ACHN (cell line): ENCODE measurements at places on chromosomes 3 and 15.
A peak's percentile ranks its signal among the peaks of the same experiment; 100 is the strongest.

DNA sequence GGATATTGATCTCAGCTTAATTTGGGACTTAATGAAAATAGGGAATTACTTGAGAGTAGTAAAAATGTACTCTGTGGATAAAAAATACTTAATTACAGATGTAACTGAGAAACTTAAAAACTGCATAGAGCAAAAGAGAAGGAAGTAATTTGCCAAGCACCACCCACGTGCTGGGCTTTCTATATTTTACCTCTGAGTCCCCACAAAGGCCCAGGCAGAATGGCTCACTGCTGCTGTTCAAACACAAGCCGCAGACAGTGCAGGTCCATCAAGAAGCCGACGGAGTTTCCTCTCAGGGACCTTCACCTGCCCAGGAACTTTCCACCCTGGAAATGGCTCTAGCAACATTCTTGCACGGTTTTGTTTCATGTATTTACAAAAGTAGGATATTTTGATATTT is 77.2 kb upstream of the TRPM1 start:
- no peak for DNase-seq

DNA sequence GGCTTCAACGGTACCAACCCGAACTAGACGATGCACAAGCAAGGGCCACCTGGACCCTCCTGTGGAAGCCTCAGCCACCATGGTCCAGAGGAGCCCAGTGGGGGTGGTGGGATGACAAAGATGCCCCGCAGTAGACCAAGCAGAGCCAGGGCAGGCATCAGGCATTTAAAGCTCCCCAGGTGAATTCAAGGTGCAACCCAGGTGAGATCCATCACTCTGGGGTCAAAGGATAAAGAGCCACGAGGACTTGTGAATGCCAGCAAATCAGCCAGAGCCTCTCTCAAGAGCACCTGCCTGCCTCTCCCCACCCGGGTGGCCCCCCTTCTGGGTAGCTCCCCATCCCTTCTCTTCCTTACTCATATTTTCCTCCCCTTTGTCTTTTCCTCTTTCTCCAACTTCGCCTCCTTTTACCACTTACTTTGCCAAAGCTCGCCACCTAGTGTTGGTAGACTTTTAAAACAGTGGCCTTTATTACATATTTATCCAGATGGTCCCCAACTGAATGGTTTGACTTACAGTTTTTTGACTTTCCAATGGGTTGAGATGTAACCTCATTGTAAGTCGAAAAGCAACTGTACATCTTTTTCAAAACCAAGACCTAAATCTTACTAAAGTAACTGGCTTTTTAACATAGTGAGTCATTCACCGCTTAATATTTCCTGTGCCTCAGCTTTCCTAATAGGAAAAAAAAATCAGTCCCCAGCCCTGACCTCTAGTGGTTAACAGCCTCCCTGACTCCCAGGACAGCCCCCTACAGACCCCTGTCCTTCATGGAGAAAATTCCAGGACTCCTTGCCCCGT is 18.8 kb downstream of the PLA2G4F start:
- DNase-seq = peak; percentile 52

- DNase-seq = no peak
Observed at GRCh38 chr3:134797741-134798451, 2.8 kb downstream of the EPHB1 start.

GRCh38 chr3:159158213-159158612 is 356.4 kb downstream of the MFSD1 start:
- DNase-seq = no peak

DNA sequence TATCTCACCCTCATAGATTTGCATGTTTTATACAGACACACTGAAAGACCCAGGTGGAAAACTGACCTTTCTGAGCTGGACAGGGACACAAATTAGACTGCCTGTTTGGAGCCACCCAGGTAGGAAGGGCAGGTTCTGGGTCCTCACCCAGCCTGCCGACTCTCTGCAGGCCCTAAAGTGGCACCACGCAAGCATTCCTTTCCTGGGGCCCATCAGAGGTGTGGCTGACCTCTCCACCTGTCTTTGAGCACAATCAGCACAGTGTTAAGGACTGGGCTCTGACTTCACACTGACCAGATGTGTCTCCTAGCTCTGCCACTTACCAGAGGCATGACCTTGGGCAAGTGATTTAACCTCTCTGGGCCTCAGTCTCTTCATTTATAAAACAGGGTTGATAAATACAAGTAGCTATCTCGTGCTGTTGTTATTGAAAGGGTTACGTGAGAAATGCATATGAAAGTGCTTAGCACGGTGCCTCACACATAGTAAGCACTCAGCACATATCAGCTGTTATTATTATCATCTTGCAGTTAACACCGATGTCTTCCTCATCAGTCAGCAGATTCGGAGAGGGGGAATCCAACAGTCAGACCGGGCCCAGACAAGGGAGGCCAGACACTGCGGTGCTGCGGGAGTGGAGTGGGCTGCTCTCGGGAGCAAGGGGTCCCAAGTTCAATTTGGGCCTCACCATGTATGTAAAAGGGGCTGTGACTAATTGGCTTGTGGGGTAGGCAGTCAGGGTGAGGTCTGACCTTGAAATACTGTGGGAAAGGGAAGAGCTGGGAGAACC is 2.0 kb upstream of the TBC1D2B start:
- DNase-seq = no peak

GRCh38 chr15:55322467-55322866 is 3.4 kb downstream of the PIGB start:
- DNase-seq = no peak

DNA sequence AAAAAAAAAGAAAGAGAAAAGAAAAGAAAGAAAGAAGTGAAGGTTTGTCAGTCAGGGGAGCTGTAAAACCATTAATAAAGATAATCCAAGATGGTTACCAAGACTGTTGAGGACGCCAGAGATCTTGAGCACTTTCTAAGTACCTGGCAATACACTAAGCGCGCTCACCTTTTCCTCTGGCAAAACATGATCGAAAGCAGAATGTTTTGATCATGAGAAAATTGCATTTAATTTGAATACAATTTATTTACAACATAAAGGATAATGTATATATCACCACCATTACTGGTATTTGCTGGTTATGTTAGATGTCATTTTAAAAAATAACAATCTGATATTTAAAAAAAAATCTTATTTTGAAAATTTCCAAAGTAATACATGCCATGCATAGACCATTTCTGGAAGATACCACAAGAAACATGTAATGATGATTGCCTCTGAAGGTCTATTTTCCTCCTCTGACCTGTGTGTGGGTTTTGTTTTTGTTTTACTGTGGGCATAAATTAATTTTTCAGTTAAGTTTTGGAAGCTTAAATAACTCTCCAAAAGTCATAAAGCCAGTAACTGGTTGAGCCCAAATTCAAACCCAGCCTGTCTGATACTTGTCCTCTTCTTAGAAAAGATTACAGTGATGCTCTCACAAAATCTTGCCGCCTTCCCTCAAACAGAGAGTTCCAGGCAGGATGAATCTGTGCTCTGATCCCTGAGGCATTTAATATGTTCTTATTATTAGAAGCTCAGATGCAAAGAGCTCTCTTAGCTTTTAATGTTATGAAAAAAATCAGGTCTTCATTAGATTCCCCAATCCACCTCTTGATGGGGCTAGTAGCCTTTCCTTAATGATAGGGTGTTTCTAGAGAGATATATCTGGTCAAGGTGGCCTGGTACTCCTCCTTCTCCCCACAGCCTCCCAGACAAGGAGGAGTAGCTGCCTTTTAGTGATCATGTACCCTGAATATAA is 2.0 kb downstream of the B2M start:
- DNase-seq = peak; percentile 57

DNA sequence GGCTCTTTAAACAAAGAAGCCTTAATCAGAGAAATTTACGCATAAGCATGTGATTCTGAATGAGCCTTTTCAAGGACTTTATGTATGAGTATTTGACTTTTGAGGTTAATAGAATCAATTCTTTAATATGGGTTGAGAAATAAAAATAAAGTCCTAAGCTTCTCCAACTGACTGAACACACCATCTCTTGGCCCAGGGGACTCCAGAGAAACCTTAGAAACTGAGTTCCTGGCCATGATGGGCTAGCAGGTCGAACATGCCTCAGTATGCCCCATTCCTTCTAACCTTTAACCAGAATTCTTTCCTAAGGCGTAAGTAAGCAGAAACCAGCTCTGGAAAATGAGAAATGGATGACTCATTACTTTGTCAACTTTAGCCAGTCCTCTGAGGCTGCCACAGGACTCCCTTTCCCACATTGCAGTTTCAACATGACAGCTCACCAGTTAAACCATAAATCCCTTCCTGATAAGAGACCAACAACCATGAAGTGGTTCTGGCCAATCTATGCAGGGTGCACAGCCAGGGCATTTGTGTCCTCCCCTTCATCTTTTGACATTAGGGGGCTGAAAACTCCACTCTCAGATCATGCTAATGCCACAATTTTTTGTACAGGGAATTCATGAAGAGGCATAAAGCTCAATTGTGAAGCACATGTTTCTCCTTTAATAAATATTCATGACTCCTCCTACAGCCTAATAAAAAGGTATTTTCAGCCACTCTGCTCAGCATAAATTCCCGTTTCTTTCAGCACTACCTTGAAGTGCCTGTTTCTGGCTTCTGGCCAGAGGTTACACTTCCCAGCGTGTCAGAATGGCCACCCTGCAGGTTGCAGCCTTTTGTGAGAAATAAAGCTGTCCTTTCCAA is 33.3 kb downstream of the TM4SF18 start:
- DNase-seq = peak; percentile 96

- no peak for DNase-seq
Observed at GRCh38 chr15:74432968-74433591, 678 bp downstream of the SEMA7A start.

DNA sequence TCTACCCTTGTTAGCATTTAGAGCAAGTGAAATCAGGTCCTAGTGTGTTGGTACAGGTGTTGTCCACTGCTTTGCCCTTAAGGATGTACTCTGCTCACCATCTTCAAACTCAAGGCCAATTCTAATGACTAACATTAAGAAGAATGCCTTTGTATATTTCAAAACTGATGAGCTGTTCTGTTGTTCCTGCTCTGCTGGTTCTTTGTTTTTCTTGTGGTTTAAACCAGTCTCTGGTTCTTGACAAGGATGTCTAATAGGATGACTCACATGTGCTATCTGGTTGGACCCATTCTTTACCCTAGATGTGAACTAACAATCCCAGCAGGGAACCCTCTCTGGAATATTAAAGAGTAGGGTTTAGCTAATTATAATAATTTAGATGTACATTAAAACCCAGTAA is 17.3 kb downstream of the ABHD5 start:
- DNase-seq = peak; percentile 70

- no peak for DNase-seq
Observed at GRCh38 chr15:58536414-58536813, 104.6 kb downstream of the LIPC start.

- DNase-seq = no peak
Observed at GRCh38 chr3:30258426-30259392, 347.7 kb upstream of the TGFBR2 start.

GRCh38 chr3:14841836-14842235 is 23.1 kb downstream of the FGD5 start:
- DNase-seq = no peak

GRCh38 chr3:13019243-13020095 is 53.8 kb downstream of the IQSEC1 start:
- DNase-seq = no peak

DNA sequence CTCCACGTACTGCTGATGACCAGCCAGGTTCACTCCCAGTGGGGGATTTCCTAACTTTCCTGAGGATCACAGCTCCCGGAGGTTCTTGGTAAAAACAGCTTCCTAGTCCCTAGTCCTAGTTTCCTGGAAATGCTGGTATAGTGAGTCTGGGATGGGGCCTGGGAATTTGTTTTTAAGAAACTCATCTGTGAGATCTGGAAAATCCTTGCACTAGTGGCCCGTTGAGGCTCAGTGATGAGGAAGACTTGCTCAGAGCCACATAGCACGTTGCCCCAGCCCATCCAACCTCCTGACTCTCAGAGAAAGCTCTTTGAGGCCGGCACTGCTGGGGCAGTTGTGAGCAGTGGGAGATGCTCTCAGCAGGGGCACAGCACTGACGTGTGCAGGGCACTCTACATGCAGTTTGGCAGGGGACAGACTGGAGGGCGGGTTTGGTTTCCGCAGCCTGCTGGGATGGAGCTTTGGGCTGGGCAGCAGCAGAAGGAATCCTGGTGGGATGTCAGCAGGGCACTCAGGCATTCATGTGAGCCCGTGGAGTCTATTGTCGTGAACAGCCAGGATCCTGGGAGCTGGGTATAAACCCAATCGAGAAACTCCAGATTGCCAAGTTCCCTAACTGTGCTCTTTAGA is 31.6 kb downstream of the SAXO2 start:
- DNase-seq = no peak

- DNase-seq = no peak
Observed at GRCh38 chr15:51203797-51204196, 109.1 kb upstream of the TNFAIP8L3 start.

DNA sequence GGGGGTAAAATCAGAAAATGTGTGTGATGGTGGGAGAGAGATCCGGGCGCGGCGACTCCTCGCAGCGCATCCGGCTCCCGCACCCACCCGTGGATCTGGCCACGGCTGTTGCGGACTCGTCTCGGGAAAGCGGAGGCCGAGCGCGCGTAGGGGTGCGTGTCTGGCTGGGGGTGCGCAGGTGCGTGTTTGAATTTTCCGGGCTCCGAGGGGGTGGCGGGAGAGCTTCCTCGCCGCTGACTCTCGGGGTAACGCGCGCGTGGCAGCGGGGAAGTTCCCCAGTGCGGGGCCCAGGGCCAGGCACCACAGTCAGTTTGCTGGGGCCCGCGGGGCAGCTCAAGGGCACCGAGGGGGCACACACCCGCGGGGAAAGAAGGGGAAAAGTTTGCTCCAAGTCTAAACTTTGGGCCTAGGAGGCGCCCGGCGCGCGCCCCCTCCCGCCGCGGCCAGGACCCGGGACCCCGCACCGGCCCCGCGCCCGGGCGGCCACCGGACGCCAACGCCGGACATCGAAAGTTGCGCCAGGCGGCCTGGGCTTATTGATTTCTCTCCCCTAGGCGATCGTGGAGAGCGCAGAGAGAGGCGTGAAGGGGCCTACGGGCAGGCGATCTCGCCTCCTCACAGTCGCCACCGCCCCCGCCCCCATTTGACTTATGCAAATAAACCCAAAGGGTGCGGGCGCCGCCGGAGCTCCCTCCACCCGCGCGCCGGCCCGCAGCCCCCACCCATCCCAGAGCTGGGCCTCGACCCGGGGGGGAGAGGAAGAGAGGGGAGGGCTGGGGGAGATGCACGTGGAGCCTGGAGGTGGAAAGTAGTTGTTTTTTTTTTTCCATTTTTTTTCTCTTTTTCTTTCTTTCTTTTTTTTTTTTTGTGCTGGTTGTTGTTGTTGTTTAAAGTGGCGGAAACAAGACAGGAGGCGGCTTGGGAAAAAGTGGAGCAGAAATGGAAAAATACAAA is 639 bp downstream of the FOXP1 start:
- DNase-seq = peak; percentile 58
